Gastrocnemius medialis (tissue), 4 donors: ENCODE measurements at places on chromosomes 16 and 17.

DNA sequence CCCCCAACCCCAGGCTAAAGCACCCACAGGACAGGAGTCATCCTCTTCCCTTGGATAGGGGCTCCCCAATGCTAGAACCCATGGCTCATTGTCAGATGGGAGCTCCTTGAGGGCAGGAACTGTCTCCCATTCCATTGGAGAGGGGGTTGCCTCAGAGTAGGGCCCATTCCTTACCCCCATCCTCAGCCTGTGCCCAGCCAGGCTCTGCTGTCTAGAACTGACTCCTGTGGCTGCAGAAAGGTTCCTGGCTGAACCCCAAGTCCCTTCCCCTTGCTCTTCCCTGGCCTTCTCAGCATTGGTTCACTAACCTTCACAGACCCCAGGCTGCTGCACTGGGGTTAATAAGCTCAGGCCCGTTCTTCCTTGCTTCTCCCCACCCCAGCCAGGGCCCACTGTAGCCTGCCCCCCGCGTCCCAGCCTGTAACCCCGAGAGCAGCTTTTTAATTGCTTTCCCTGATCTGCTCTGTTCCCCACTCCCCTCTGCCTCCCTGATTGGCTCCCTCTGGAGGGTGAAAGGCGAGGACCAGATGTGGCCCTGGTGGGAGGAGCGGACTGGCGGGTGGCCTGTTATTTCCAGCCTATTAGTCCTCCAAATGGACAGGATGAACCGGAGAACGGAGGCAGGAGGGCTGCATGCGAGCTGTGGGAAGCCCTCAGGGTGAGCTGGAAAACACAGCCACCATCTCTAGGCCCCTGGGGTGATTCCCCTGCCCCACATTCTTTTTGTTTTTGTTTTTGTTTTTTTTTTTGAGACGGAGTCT lies 6.0 kb upstream of the GFAP start:
- DNase-seq, result peak; percentile 4

DNA sequence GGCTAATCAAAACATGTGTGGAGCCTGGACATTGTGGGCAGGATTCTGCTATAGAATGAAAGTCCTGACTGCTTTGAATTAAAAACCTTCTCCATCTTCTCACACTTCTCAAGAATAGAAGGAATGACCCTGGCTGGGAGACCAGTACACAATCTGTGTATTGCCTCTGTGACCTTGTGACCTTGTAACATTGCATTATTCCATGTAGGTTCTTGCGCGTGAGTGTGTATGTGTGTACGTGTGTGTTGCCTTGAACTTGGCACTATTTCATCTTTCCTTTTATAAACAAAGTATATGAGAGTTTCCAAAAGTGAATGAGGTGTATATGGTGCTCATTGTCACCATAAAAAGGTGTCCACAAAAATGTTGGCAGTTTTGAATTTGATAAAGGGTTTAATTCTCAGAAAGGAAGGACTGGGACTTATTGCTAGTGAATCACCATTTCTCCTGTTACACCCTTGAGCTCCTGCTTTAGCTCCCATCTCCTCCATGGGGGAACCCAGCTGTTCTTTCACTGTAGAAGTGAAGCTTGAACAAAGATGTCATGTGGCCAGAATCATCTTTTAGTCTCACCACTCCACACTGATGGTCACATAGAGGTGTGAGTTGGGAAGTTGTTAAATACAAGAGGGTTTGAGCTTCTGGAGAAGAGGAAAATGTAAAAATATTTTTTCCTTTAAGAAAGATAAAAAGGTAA lies 244.9 kb downstream of the FTO start:
- no peak for DNase-seq

DNA sequence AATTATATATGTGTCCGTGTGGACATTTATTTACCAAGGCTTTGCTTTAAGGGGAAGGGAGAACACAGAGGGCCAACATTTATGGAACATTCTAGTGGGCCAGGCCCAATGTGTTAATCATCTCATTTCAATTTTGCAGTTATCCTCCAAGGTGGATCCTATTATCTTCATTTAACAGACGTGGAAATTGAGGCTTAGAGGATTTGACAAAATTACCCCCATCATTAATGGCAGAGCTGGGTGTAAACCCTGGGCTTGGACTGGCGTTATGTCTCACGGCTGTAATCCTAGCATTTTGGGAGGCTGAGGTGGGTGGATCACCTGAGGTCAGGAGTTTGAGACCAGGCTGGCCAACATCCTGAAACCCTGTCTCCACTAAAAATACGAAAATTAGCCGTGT lies 26.4 kb downstream of the PITPNC1 start:
- DNase-seq, result no peak

GRCh38 chr16:48617104-48617705 lies 7.2 kb upstream of the N4BP1 start:
- no peak for DNase-seq

DNA sequence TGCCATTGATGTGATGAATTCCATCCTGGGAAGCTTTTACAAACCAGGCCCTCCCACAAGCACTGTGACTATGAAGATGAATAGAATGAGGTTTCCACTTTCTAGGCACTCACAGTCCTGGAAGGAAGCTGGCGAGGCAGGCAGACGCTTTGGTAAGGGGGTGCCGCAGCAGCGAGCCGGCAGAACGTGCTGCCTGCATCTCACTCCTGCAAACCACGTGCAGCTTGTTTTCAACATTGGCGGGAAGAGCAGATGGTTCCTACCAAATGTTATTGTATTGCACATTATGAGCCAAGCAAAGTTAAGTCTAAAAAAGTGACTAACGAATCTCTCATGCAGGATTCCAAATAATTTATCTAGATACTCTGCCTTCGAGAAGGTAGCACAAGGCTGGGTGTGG lies 3.7 kb upstream of the DNAI2 start:
- DNase-seq, result no peak

GRCh38 chr16:2692948-2693651 lies 10.8 kb downstream of the KCTD5 start:
- peak; percentile 79 for DNase-seq

DNA sequence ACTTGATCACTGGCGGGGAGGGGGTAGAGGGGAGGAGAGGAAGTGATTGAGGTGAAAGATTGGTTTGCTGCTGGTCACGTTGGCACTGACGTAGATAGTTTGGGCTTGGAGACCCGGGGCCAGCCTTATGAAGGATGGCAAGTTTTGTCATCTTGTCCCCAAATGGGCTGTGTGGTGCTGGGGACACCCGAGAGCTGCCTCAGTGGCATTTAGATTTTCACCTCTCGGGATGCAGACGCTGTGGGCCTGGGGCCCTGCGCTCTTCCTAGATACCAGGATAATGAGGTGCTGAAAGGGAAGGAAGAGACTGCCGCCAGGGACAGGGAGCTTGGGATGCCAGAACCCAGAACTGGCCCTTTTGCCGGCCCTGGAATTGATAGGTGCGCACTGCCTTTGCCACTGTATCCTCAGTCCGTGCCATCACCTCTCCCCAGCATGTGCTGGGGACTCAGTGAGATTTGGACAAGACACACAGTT lies 1.4 kb upstream of the SOCS3 start:
- no peak for DNase-seq

DNA sequence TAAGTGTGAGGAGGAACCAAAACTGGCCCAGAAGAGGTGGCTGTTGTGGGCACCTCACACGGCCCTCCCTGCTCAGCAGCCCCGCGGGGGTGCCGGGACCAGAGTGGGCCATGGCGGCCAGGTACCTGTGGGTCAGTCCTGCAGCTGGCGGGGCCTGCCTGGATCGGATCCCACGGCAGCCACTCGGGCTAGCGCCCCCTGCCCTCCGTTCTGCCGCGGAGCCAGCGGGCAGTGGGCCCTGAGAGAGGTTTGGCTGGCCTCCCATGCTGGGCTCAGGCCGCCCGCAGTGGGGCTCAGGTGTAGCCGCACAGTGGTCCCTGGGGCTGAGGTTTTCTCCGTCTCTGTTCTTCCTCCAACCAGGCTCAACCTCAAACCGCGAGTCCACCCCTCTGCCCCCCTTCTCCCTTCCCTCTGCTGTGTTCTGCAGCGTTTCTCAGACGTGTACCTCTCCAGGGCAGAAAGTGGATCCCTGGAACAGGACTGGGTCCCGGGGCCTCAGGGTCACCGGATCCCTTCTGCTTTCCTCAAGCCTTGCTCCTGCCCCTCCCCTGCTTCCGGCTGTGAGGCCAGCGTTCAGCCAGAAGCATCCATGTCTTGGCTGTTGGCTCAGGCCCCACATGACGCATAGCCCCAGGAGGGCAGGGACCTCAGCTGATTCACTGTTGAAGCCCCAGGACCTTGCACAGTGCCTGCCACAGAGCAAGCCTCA lies 28.6 kb upstream of the ITGA3 start:
- no peak for DNase-seq

DNA sequence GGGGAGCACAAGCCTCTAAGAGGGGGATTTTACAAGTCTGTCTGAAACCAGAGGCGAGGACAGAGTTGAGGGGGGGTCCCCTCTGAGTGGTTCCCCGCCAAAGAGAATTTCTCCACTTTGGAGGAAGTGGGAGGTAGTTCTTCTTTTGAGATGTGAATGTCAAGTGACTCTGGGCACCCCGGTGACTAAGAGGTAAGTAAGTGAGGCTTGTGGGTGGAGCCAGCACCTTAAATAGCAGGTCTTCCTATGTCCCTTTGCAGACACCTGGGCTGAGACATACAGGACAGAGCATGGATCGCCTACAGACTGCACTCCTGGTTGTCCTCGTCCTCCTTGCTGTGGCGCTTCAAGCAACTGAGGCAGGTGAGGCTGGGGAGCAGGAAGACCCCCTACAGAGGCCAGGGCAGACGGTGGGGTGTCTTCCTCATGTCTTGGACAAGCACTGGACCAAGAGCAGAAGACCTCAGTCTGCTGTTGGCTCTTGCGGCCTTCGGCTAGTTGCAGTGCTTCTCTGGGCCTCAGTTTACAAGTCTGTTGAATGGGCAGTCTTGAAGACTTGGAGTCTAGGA lies at the start of gene CCL22:
Gene CCL22, plus strand, starts transcription at position 257 of the 569 bp plus-strand sequence. Its CDS starts 34 bp downstream, at position 291.
- DNase-seq, result no peak

- DNase-seq, result no peak
Measured at GRCh38 chr17:29294580-29294900, 592 bp upstream of the NUFIP2 start.

GRCh38 chr16:80587071-80587470 lies 46.3 kb downstream of the DYNLRB2 start:
- no peak for DNase-seq

DNA sequence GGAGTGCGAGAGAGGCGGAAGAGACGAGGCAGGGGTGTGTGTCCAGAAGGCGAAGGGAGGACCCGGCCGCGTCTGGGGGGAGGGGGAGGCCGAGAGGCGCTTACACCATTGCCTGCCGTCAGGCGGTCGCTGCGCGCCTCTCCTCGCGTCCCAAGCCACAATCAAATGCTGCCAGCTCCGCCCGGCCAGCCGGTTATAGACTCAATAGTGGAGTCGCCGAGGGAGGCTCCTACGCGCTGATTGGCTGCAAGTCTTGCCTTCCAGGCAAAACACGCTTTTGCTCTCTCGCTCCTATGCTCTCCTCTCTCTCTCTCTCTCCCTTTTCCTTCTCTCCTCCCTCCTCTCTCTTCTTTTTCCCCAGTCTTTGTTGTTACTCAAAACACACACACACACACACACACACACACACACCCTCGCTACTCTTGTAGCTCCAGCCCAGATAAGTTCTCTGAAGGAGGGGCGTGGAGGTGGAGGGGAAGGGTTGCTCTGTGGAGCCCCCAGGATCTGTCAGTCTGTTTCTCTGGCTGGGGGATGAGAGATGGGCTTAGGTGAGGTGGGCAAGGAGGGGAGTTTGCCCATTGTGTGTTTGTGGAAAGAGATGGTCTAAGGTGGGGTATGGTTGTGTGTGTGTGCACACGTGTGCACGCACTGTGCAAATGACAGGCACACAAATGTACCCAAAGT lies at the start of gene DLX3:
Gene DLX3, minus strand, starts transcription at position 170 of the 684 bp plus-strand sequence. CDS start 226 bp downstream, outside the sequence.
- DNase-seq, result no peak

GRCh38 chr17:31357091-31357490 lies 34.4 kb upstream of the RAB11FIP4 start:
- DNase-seq, result no peak

GRCh38 chr17:39742126-39742855 lies 4.6 kb downstream of the GRB7 start:
- no peak for DNase-seq

DNA sequence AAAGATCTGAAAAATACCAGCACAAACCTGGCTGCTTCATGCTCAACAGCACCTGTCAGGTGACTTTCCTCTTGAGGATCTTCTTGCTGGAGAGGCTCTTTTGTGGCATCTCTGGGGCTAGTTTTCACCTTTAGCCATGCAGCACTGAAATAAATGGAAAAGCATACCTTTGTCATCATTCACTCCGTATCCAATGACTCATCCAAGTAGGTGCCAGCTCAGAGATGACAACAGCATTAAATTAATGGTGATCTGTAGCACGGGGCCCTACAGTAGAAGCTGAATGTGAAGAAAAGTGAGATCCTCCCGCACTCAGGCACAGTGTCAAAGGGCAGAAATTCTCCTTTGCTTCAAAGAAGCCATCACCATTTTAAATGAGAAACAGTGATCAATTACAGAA lies 32.2 kb downstream of the KIAA0753 start:
- no peak for DNase-seq

GRCh38 chr16:49534901-49535610 lies 161.5 kb downstream of the C16orf78 start:
- DNase-seq, result no peak

GRCh38 chr17:79835470-79835899 lies 3.8 kb downstream of the CBX4 start:
- DNase-seq, result no peak

DNA sequence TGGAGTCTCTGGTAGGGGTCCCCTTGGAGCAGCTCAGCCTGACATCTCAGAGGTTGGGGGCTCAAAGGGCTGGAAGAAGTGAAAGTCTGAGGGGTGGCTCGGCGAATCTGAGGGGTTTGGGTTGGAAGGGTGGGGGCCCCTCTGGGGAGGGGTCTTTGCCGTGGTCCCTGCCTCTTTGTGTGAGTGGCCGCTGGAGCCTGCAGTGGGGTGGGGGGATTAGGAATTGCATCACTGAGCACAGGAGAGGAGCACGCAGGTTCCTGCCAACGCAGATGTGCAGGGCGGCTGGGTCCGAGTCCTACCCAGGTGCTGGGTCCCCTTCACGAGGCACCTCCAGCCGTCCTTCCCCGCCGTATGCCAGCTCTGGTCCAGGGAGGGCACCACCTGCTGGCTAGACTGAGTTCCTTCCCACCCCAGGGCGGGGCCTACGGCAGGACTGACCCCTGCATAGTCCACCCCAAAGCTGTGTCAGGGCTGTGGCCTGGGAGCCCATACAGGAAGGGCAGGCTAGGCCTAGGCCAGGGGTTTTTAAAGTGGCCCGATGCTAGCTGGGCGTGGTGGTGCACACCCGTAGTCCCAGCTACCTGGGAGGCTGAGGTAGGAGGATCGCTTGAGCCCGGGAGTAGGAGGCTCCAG lies 9.9 kb downstream of the FMNL1 start:
- no peak for DNase-seq

GRCh38 chr17:39530513-39530912 lies 69.2 kb downstream of the CDK12 start:
- DNase-seq, result no peak
